ENCODE measurements at places on chromosomes 11 and 22. TPM values are rescaled to one million over a fixed set of nuclear protein-coding genes. Genes with fewer than 3 reads are reported as not detected.

NLRP10 gene
- total RNA-seq = not detected

SMTNL1 gene
- total RNA-seq = not detected

SGSM1 gene
- total RNA-seq = 3.2 TPM

APOBEC3C gene
- 32.1 TPM for total RNA-seq

GRCh38 chr11:66142370-66143263 is 72.5 kb downstream of the PACS1 start:
- DNase-seq = no peak
- H3K36me3 ChIP-seq = peaks cover 4% of the 10 kb centered on the region
- H3K27ac ChIP-seq = no peak overlapping the region
- no peaks in the 10 kb centered on the region for H3K4me1 ChIP-seq
- no peak overlapping the region for H3K4me3 ChIP-seq
- H3K27me3 ChIP-seq = no peaks in the 10 kb centered on the region

- no peaks in the 10 kb centered on the region for H3K27me3 ChIP-seq
- peaks cover 7% of the 10 kb centered on the region for H3K4me1 ChIP-seq
- DNase-seq = peak; percentile 75
- no peaks in the 10 kb centered on the region for H3K36me3 ChIP-seq
- no peak overlapping the region for H3K27ac ChIP-seq
Observed at GRCh38 chr22:37552524-37553163, 7.6 kb upstream of the CDC42EP1 start.

GRCh38 chr11:102226702-102227490 is 90.4 kb upstream of the BIRC3 start:
- no peak for DNase-seq
- H3K36me3 ChIP-seq = peaks cover 3% of the 10 kb centered on the region
- H3K27ac ChIP-seq = no peak overlapping the region
- no peak overlapping the region for H3K4me3 ChIP-seq
- no peaks in the 10 kb centered on the region for H3K27me3 ChIP-seq
- H3K4me1 ChIP-seq = no peaks in the 10 kb centered on the region

GRCh38 chr11:115848611-115849010 is 344.4 kb upstream of the CADM1 start:
- no peaks in the 10 kb centered on the region for H3K36me3 ChIP-seq
- no peak for DNase-seq

DNA sequence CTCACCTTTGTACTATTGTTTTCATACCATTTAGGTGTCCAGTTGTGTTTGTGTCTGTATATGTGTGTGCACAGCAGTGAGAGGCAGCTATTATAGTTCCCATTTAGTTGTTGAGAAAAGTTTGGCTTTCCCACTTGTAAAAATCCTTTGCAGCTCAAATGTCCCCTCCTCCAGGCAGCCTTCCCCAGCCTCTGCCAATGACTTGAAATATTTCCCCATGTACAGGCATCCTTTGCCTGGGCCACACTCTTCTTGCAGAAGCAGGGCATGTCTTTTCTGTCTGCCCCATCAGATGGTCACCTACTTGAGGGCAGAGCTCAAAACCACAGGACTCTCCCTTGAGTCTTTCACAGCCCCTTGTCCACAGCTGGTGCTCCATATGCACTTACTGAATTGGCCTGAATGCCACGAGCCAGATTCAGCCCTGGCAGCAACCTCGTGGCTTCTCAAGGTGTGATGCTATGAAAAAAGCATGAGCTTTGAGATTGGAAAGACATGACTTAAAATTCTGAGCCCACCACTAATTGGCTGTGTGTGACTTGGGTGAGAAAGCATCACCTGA is 39.3 kb downstream of the MYEOV start:
- no peaks in the 10 kb centered on the region for H3K4me1 ChIP-seq
- H3K27me3 ChIP-seq = no peaks in the 10 kb centered on the region
- H3K4me3 ChIP-seq = no peak overlapping the region

- DNase-seq = peak; percentile 83
- H3K4me3 ChIP-seq = no peak overlapping the region
- H3K27ac ChIP-seq = no peak overlapping the region
- no peaks in the 10 kb centered on the region for H3K27me3 ChIP-seq
- H3K4me1 ChIP-seq = peaks cover 28% of the 10 kb centered on the region
Observed at GRCh38 chr11:70650075-70650909, 252.0 kb downstream of the CTTN start.

- no peak overlapping the region for H3K27ac ChIP-seq
- DNase-seq = peak; percentile 82
- no peaks in the 10 kb centered on the region for H3K4me1 ChIP-seq
- H3K36me3 ChIP-seq = no peaks in the 10 kb centered on the region
Observed at GRCh38 chr22:28019881-28020861, 101.1 kb upstream of the PITPNB start.

GRCh38 chr11:121723246-121723741 is 270.5 kb upstream of the SORL1-AS1 start:
- peaks cover 2% of the 10 kb centered on the region for H3K36me3 ChIP-seq
- H3K4me1 ChIP-seq = peaks cover 3% of the 10 kb centered on the region
- no peaks in the 10 kb centered on the region for H3K27me3 ChIP-seq
- DNase-seq = peak; percentile 47

- no peak for DNase-seq
- H3K4me3 ChIP-seq = no peak overlapping the region
- H3K36me3 ChIP-seq = peaks cover 8% of the 10 kb centered on the region
- H3K27ac ChIP-seq = no peak overlapping the region
Observed at GRCh38 chr11:97638641-97639224, 1248.9 kb downstream of the JRKL start.

DNA sequence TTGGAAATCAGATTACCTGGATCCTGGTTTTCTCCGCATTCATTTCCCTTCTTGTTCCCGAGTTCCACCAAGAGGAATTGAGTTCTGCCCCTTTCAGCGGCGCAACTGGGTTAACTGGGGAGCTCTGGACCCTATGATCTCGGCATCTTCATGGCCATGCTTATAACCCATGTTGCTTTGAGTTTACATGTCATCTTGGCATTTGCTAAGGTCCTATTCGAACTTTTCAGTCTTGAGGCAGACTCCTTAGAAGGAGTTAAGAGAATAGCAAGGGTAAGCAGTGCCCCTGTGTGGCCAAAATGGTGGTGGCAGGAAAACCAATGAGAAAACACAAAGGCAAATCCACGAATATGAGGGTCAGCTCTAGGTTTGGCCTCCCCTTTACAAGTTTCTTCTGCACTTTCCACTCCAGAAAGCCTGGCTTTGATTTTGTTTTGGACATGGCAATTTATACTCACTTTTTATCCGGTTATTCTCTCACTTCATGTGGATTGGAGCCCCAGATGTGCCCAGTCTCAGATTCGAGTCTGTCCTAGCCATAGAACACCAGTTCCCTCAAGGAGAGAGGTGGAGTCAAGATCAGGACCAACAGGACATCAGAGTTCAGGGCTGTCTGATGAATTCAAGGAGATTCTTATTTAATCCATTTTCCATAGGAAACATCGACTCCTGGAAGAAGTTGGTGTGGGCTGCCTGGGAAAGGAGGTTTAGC is 55.3 kb upstream of the FBXO3 start:
- no peaks in the 10 kb centered on the region for H3K4me1 ChIP-seq
- no peaks in the 10 kb centered on the region for H3K36me3 ChIP-seq
- H3K4me3 ChIP-seq = peak overlapping the region; percentile 72
- peaks cover 7% of the 10 kb centered on the region for H3K27me3 ChIP-seq
- H3K27ac ChIP-seq = no peak overlapping the region
- peak; percentile 68 for DNase-seq

- no peak for DNase-seq
- no peak overlapping the region for H3K4me3 ChIP-seq
- H3K36me3 ChIP-seq = no peaks in the 10 kb centered on the region
- no peaks in the 10 kb centered on the region for H3K4me1 ChIP-seq
Observed at GRCh38 chr11:5038341-5038740, 8.0 kb upstream of the OR52J3 start.

GRCh38 chr11:70327717-70328116 is 57.2 kb downstream of the PPFIA1 start:
- DNase-seq = no peak
- no peak overlapping the region for H3K27ac ChIP-seq
- no peaks in the 10 kb centered on the region for H3K4me1 ChIP-seq
- no peak overlapping the region for H3K4me3 ChIP-seq
- H3K36me3 ChIP-seq = peaks cover 78% of the 10 kb centered on the region

GRCh38 chr11:75133976-75134375 is 16.9 kb upstream of the SLCO2B1 start:
- no peaks in the 10 kb centered on the region for H3K4me1 ChIP-seq
- no peak for DNase-seq
- no peak overlapping the region for H3K27ac ChIP-seq
- H3K27me3 ChIP-seq = no peaks in the 10 kb centered on the region
- H3K4me3 ChIP-seq = no peak overlapping the region

DNA sequence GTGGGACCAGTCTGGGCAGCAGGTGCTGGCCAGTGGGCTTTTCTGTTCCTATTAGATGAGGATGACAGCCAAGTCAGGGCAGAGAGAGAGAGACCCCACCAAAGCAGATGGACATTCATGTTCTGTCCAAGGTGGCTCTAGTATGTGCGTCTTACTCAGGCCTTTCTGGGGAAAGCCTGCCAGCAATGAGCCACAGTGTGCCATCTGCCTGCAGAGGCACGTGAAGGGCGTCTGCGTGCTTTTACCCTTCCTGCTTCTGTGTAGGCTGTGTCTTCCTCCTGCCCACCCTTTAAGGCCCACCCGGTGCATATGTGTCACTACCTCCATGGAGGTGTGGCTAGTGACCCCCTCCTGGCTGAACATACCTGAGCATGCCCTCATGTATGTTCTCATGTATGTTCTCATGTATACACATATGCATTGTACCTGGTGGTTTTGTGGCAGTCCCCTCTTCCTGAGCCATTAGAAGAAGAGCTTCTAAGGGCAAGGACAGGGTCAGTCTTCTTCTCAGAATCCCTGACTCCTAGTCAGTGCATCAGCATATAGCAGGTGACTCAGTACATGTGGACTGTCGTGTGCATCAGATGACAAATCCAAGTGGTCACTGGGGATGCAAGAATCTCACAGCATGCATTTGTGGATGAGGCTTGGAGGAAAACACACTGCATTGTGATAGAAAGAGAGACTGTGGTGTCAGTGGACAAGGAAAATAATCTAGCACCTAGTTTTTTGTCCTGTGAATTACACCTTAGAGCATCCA is 90.4 kb upstream of the YWHAH start:
- no peaks in the 10 kb centered on the region for H3K4me1 ChIP-seq
- H3K27me3 ChIP-seq = no peaks in the 10 kb centered on the region
- peaks cover 14% of the 10 kb centered on the region for H3K36me3 ChIP-seq

- DNase-seq = no peak
- peaks cover 23% of the 10 kb centered on the region for H3K27me3 ChIP-seq
- no peaks in the 10 kb centered on the region for H3K36me3 ChIP-seq
- H3K4me3 ChIP-seq = no peak overlapping the region
- no peak overlapping the region for H3K27ac ChIP-seq
Observed at GRCh38 chr11:6654281-6655019, 1.2 kb downstream of the DCHS1 start.

GRCh38 chr11:14583252-14584034 is 60.2 kb upstream of the PDE3B start:
- H3K27me3 ChIP-seq = no peaks in the 10 kb centered on the region
- no peak overlapping the region for H3K27ac ChIP-seq
- no peaks in the 10 kb centered on the region for H3K36me3 ChIP-seq
- no peak overlapping the region for H3K4me3 ChIP-seq
- no peaks in the 10 kb centered on the region for H3K4me1 ChIP-seq

DNA sequence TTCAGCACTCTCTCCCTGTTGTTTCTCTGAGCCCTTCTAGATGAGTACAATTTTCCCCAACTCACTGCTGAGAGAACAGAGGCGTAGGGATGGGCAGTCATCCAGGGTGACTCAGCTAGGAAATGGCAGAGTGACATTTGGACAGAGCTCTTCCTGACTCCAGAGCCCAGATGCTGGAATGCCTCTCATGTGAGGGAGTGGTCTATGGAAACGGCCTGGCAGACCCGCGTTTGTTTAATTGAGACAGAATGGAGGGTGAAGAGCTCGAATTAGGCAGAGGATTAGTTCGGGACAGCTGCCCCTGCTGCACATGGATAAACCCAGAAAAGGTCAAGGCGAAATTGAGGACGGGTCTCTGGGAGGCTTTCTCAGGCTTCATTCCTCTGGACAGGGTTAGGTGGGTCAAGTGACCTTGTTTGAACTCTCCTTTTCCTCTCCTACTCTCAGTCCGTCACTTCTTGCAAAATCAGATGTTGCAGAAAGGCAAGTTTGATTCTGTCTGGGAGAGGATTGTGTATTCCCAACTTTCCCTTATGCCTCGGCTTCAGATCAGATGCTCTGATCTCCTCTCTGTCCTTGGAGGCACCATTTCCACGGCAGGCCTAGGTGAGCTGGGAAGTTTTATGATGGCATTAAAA is 7.6 kb upstream of the LMO2 start:
- H3K4me3 ChIP-seq = no peak overlapping the region
- no peaks in the 10 kb centered on the region for H3K27me3 ChIP-seq
- no peak for DNase-seq
- H3K4me1 ChIP-seq = no peaks in the 10 kb centered on the region
- H3K36me3 ChIP-seq = no peaks in the 10 kb centered on the region
- no peak overlapping the region for H3K27ac ChIP-seq

DNA sequence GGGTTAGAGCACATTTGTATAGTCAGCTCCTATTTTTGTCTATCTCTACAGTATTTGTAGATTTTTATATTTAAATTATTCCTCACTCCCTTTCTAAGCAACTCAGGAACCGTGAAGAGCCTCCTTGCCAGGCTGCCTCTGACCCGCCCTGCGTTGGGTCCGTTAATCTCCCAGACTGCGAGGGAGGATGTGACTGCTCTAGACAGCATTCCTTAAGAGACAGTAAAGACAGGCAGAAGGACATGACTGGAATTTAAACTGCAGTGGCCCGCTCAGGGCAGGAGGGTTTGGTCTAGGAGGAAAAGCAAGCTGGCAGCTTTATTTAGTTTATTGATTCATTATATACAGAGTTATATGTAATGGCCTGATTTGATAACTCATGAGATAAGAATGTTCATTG is 413.7 kb downstream of the TMEM135 start:
- no peak for DNase-seq
- H3K27ac ChIP-seq = no peak overlapping the region
- H3K4me3 ChIP-seq = no peak overlapping the region
- H3K27me3 ChIP-seq = no peaks in the 10 kb centered on the region
- H3K4me1 ChIP-seq = no peaks in the 10 kb centered on the region

DNA sequence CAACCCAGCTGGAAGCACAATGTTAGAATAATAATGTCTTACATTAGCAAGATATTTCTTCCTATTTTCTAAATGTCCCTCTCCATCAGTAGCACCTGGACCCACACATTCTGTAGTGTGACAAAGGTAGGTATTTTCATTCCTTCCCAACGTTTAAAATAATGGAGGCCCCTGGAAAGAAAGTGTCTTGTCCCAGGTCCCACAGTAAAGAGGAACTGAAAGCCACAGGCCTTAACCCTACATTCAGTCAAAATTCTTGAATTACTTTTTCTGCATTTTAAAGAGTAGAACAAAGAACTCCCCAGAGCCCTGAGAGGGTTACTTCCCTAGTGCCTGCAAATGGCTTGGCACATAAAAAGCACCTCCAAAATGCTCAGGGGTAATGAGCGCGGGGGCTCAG is 26.3 kb downstream of the OPCML start:
- no peaks in the 10 kb centered on the region for H3K27me3 ChIP-seq
- H3K4me1 ChIP-seq = peaks cover 25% of the 10 kb centered on the region
- H3K36me3 ChIP-seq = no peaks in the 10 kb centered on the region
- H3K4me3 ChIP-seq = no peak overlapping the region
- DNase-seq = no peak
